ENCODE measurements at places on chromosomes 7 and 10.

DNA sequence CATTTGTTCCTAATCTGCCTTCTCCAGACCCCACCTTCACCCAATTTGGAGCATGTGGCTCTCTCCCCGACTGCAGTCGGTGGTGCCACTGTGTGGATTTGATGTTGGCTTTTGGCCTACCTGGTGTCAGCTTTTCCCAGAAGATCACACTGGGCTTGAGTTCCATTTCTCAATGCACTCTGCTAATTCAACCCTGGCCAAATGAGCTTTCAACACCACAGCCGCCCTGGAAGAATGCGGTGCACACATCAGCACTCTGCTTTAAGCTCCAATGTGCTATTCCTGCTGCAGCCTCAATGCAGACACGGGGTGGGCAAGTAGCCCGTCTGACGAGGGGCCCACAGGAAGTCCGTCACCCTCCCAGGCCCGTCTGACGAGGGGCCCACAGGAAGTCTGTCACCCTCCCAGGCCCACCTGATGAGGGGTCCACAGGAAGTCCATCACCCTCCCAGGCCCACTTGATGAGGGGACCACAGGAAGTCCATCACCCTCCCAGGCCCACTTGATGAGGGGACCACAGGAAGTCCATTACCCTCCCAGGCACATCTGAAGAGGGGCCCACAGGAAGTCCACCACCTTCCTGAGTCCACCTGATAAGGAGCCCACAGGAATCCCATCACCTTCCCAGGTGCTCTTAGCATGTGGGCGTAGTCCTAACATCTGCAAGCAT lies 64.4 kb downstream of the ASB13 start:
- no peak for DNase-seq

DNA sequence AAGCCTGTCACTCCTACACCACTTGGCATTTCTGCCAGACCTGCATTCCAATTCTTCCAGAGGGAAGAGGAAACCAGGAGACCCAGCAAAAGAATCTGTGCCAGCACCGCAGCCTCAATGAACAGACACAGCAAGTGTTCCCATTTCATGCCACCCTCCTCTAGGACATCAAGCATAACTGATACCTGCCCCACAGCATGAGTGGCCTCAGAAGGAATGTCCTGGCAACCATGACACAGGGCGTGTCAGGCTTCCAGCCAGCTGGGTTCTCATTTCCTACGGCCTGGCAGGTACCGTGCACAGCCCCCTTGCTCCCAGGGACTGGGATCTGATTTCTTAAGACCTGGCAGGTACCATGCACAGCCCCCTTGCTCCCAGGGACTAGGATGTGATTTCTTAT lies 7.8 kb downstream of the MAD1L1 start:
- DNase-seq, result no peak

DNA sequence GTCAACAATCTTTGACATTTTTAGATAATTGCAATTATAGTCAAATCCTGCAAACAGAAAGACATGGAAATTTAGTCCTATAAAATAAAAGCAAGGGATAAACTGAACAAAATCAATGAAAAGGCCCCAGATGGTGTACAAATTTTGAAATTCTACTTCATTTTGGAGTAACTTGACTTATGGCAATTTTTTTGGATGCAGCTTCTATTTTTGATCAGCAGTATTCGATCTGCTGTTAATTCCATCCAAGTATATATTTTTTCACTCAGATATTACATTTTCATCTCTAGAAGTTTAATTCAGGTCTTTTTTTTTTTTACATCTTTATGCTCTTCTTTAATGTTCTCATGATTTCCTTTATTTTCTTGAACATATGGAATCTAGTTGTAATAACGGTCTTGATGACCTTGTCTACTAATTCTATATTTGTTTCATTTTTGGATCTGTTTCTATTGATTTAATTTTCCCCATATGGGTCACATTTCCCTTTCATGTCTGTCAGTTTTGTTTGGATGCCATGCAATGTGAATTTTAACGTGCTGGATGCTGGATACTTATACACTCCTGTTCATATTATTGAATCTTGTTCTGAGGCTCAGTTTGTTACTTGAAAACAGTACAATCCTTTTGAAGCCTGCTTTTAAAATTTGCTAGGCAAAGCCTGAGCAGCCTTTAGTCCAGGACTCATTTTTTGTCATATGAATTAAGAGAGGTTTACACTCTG lies 164.3 kb upstream of the FAM3C start:
- no peak for DNase-seq

DNA sequence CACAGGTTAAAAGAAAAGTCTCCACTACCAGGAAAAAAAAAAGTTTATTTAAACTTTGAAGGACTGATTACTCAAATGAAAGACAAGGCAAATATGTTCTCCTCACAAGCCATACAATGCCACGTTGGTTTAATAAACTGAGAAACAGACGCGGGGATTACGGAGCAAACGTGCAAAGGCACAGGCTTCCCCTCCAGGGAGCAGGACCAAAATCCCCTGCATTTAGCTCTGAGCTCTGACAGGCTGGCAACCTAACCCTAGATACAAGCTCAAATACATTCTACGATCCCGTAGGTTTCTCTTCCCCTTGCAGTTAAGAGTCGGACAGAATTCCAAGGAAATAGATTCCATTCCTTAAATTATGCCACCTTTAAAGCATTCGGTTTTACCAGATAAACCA lies 7.7 kb upstream of the GRB10 start:
- DNase-seq, result no peak

- no peak for DNase-seq
These were observed 4.2 kb upstream of the IL15RA start for GRCh38 chr10:5981529-5981928.

GRCh38 chr10:43314626-43315495 lies 48.0 kb upstream of the RASGEF1A start:
- DNase-seq, result no peak

GRCh38 chr7:38294926-38295325 lies 21.5 kb upstream of the TARP start:
- DNase-seq, result no peak

GRCh38 chr10:68784476-68784875 lies 42.9 kb upstream of the STOX1 start:
- DNase-seq, result no peak

DNA sequence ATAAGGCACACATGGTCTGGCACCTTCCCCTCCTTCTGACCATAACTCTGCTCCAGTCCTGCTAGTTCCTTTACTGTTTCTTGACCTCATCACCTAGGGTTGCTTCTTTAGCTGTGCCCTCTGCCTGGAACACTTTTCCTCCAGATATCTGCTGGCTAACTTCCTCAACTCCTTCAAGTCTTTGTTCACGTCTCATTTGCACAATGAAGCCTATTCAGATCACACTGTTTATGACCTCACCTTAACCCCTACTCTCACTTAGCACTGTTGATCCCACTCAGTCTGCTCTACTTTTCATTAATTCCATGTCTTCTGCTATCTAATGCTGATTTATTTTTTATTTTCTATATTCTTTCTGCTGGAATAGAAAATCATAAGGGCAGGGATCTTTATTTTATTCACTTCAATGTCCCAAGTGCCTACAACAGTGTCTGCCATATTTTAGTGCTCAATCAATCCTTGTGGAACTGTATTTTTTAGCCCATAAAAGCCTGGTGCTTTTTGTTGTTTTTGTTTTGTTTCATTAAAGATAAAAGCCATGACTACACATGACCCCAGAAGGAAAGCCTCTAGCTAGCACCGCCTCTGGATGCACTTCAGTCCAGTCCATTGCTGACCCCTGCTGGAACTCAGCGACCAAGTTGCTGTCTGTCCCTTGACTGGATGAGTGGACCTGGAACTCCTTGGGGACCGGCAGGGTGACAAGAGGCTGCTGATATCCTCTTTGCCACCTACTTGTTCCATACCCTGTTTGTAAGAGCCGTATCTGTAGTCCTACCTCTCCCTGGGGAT lies 12.3 kb downstream of the KLF14 start:
- no peak for DNase-seq

DNA sequence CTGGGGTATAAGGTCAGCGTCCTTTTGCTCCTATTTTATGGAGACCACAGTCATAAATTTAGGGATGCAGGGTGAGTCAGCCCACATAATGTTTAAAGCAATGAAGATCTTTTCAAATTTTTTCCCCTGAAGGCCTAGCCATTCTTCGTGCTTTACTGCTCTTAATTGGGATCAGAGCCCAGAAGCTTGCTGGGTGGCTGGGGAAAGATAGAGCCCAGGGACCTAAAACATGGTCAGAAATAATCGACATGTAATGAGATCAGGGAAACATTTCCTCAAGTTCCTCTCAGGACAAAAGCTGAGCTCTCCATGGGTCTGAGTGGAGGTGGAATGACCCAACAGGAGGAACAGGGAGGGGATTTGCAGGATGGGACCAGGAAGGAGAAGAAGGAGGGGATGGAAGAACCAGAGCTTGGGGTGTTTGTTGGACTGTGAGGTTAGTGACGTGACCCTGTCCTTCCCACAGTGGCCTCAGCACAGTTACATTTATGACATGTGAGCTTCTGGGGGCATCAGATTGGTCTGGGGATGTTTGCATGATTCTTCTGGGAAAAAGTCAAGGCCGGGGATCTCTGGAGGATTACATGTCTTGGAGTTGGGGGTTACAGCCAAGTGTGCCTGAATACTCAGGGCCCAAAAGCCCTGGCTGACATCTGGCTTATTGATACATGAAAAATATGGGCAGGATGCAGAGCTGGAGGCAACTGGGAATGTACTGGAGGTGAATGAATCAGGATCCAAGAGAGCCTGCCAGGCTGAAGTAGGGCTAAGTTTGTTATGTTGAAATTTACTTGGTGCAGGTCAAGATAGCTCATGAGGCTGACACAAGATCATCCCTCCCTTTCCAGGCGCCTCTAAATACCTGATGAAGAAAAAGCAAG lies 477.9 kb downstream of the RPS24 start:
- no peak for DNase-seq

DNA sequence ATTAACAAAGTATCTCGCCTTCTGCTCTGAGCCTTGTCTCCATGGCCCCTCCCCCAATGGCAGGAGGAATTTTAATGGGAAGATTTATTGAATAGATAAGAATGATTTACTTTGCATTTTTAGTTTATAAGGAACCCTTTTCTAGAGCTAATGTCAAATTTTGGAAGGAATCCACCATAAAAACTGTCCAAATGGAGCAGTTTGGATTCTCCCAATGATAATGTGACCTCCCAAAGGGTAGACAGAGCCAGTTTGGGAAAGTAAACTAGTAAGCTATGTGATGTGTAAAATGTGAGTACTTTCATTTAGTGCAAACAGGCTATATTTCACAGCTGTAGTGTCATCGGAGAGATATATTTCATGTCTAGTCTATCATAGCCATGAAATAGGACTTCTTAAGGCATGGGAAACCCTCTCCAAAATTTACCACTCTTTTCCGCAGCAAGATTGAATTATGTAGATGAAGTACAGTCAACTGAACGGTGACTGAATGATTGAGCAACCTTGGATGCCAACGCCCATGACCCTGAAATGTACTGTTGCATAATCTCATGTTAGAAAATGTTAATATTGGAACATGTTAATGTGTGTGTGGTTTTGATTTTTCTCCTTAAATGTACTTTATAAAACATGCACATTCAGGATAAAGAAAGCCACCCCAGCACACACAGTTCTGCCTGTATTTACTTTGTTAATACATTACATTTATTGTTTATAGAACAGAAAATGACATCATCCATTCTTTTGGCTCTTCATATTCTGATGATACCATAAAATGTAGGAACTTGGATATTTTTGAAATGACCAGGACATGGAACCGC lies 140.6 kb downstream of the NRP1 start:
- DNase-seq, result no peak

GRCh38 chr7:5661942-5662341 lies 119.5 kb downstream of the RNF216 start:
- DNase-seq, result no peak

DNA sequence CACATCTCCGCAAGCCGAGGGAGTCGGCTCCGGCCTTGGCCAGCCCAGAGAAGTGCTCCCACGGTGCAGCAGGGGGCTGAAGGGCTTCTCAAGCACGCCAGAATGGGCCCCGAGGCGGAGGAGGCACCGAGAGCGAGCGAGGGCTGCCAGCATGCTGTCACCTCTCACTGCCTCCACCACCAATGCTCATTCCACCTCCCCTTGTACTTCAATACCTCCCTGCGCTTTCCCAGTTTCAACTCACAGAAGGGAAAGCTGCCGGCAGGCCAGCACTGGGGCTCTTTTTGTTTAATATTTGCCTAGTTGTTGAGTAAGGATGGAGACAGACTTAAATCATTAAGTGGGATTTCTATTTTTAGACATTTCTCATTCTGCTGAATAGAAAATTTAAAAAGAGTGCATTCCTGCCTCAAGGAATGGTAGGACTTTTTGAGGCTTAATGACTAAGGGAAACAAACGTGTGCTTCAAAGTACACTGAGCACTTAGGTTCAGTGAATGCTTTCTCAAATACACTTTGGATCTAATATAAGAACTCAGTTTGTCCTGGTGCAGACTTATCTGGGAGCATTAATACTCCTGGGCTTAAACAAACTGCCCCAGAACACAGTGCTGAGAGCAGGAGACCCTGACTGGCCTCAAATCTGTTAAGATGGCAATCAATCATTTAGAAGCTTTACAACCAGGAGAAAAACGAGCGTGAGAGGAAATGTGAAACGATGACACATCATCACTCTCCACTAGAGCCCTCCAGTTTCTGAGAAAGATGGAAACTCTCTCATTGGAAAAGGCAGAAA lies 131.2 kb downstream of the RALA start:
- no peak for DNase-seq

- no peak for DNase-seq
These were observed 312.7 kb upstream of the SP8 start for GRCh38 chr7:21099432-21099831.

DNA sequence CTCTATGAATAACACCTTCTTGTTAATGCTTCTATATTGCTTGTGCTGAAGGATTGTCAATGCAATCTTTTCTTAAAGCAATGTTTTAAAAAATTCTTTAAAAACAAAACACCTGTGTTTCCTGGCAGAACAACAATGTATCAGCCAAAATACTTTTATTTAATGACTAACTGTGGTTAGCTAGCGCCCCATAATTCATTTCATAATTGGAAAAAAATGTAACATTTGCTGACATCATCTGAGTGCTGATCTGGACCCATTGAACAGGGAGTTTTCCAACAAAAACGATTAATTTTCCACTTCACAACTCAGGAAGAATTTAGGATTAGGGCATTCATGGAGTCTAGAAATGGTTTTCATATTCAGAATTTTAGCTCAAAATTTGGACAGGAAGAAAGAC lies 137.6 kb upstream of the CDK6 start:
- no peak for DNase-seq

GRCh38 chr10:44864051-44864450 lies 47.1 kb upstream of the TMEM72 start:
- DNase-seq, result no peak

GRCh38 chr7:140611641-140612040 lies 29.0 kb downstream of the DENND2A start:
- no peak for DNase-seq

GRCh38 chr7:25545124-25546008 lies 317.1 kb upstream of the NPVF start:
- no peak for DNase-seq

DNA sequence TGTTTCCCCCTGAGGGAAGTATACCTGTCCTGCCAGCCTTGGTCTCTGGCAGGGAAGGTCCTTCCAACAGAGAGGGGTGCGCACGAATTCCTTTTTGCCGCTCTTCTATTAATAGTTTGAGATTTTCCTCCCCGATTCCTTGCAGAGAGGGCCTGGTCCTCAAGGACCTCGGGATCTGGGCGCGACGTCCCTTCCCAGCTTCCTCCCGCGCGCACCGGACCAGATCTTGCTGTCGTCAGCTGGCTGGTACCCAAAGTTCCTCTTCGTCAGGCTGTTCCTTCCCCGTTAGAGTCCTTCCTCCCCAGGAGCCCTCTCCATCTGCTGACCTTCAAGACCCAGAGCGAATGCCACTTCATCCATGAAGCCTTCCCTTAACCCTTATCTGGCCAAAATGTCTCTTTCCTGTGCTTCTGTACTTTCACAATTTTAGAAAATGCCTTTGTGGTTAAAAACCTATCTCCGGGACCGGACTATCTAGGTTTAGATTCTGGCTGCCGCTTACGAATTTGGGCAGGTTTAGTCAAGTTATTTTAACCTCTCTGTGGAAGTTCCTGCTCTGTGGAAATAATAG lies 851 bp upstream of the GOT1 start:
- no peak for DNase-seq
